ENCODE measurements at places on chromosomes 2 and 18.

GRCh38 chr2:222851956-222852617 lies 8.7 kb upstream of the ACSL3 start:
- DNase-seq = no peak

DNA sequence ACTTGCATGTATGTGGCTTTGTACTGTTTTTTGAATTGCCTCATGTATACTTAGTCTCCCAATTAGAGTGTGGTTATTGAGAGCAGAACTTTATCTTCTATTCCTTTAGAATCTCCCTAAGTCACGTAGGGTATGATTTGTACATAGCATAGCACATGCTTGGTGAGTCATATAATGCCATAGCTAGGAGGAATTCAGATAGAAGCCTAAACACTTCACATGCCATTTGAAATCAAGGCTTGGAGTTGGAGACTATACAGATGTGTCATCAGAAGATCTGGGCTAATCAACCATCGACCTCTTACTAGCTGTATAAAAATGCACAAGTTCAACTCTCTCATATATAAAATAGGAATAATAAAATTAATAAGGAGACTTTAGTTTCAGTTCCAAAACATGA lies 222.6 kb upstream of the ST6GAL2 start:
- DNase-seq = no peak

DNA sequence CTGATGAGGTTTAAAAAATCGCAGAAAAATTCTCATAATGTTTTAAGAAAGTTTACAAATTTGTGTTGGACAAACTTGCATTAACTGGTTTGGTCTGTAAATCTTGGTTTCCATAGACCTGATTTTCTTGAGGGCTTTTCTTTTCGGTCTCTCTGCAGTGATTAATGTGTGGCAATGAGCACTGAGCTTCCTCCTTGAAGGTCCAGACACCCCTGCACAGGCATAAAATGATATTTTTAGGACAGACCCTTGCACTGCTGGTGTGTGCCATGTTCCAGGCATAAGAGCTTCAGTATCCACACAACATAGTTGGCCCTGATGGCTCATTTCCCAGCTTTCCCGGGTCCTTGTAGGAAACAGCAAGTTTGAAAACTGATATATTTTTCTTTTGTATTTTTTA lies 33.7 kb downstream of the MRPL33 start:
- no peak for DNase-seq

GRCh38 chr2:101374821-101375561 lies 12.3 kb downstream of the CREG2 start:
- DNase-seq = no peak

GRCh38 chr18:35578481-35578880 lies 3.1 kb upstream of the GALNT1 start:
- no peak for DNase-seq

DNA sequence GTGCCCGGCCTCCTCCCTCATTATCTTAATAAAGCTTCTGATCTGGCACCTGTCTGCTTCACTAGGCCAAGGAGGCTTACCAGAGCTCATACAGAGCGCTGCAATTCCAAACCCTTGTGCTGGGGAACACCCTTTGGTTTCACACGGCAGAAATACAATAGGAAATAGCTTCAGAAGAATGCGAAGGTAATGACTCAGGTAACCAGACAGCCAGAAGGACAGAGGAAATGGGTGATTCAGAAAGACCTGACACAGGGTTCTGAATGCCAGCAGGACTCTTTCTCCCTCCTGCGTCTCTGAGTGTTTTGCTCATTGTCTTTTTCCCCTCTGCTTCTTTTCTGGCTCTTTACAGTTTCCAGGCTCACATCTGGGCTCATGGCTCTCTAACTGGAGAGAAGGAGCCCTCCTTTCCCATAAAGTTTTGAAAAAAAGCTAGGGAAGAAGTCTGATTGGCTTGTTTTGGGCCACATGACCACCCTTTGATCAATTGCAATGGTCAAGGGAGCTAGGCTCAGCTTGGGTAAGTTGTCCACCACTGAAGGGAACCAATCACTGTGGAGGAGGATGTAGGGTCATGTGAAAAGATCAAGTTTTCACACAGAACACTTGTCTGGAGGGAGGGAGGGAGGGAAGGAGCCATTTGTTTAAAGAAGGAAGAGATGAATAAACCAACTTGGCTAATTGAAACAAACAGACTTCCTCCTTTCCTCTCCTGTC lies 90.5 kb upstream of the UPP2 start:
- DNase-seq = no peak
